ENCODE measurements at places on chromosomes 1 and 21. TPM values are rescaled to one million over a fixed set of nuclear protein-coding genes. Genes with fewer than 3 reads are reported as not detected.

Gene GNAT2
- not detected for total RNA-seq

Gene CAPN8
- total RNA-seq: 4.1 TPM

Gene RYR2
- total RNA-seq: 3.4 TPM

Gene CACNA1S
- 0.07 TPM for total RNA-seq

Gene LRRC38
- total RNA-seq: not detected

Gene CSMD2
- total RNA-seq: not detected

Gene TRIM17
- 4.5 TPM for total RNA-seq

Gene TMIGD3
- 0.88 TPM for total RNA-seq

Gene MYBPH
- 25.9 TPM for total RNA-seq

Gene TP73
- total RNA-seq: 11.7 TPM

Gene RHEX
- total RNA-seq: not detected

Measured in Caco-2 (cell line).